H54 (cell line): ENCODE measurements at places on chromosomes 3 and 15.

- DNase-seq: no peak
These were observed 497 bp upstream of the CLASP2 start for GRCh38 chr3:33718595-33718907.

DNA sequence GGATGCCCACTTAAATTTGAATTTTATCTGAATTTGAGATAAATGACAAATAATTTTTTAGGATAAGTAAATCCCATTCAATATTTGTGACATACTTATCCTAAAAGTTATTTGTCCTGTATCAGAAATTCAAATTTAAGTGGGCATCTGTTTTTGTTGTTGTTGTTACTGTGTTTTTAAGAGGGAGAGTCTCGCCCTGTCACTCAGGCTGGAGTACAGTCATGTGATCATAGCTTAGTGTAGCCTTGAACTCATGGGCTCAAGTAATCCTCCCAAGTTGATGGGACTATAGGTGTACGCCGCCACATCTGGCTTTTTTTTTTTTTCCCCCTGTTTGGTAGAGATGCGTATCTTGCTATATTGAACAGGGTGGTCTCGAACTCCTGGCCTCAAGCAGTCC, 283.0 kb downstream of the PTPRG start:
- DNase-seq: no peak

DNA sequence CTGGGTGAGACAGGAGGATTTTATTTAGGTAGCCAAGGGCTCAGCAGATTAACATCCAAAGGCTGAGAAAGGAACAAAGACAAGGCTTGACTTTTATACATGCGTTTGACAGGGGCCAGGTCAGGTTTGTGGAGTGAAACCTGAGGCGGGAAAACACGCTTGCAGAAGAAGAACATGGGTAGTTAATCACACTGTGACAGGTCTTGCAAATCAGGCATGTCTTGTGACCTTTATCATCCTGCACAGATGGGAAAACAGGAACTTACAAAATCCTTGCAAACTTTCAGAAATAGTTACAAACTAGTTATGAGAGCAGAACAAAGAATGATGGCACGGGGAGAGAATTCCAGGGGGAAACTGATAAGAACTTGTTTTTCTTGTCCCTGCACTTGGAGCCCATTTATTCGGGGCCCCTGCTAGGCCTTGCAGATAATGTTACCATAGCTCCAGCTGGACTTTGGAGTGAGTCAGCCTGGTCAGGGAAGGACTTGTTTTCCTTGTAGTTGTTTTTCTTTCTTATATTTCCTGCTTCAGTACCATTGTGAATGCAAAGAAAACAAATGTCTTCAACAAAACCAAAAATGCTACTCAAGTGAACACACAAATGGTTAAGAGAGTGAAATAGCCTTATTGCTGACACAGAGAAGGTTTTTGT, 965.9 kb upstream of the ROBO1 start:
- no peak for DNase-seq

DNA sequence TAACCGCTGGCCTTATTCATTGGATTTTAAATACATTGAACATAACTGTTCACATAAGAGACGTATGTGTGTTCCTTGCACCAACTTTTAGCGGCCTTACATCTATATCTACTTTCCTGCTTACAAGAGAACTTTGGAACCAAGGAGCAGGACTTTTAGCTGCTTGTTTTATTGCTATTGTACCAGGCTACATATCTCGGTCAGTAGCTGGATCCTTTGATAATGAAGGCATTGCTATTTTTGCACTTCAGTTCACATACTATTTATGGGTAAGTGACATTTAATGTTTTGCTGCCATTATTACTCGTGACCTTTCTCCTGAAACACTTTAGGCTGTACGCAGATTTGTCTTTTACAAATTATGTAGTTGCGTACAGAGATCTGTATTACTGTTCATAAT, 47.1 kb downstream of the STT3B start:
- no peak for DNase-seq

DNA sequence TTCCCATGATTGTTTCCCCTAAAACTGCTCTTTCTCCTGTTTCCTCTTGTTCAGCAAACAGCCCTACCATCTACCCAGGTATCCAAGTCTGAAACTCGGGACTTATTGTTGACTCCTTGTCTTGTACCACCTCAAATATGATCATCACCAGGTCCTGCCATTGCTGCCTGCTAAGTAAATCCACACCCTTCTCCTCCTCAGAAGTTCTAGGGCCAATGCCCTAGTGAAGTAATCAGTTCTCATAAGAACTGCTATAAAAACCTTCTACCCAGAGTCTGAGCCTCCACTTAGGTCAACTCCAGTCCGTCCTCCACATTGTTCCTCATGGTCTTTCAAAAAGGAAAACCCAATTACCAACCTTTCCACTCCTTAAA, 77.0 kb upstream of the IL12A start:
- DNase-seq: no peak

GRCh38 chr15:97168704-97169475, 791.6 kb upstream of the ARRDC4 start:
- no peak for DNase-seq

DNA sequence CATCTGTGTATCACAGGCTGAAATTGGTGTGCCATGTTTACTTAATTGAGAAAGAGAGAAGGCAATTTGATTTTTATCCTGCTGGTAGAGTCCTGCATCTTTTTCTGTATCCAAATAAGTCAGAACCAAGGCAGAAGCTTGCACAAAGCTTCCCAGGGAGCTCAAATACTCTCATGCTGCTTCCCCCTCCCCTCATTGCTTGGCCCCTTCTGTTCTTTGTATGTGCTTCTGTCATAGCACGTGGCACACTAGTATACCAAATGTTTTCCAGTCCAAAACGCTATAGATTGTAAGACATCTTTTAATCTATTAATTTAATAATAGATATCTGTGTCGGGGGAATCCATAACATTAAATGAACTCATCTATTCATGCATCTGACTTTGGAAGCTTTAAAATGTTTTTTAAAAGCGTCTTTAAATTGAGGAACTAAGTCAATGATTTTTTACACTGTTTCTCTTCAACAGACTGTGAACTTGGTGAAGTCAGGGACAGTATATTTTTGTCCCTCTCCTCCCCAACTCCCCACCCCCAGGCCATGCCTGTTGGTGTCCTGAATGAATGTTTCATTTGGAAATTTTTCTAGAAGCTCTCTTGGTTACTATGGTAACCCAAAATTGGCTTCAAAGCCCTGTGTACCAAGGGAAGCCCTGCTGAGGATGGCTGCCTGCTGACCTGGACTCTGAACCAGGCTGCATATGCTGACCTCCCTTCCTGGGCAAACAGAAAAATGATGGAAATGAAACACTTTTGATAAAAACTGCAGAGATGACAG, 26.2 kb upstream of the SLC35G2 start:
- DNase-seq: no peak

DNA sequence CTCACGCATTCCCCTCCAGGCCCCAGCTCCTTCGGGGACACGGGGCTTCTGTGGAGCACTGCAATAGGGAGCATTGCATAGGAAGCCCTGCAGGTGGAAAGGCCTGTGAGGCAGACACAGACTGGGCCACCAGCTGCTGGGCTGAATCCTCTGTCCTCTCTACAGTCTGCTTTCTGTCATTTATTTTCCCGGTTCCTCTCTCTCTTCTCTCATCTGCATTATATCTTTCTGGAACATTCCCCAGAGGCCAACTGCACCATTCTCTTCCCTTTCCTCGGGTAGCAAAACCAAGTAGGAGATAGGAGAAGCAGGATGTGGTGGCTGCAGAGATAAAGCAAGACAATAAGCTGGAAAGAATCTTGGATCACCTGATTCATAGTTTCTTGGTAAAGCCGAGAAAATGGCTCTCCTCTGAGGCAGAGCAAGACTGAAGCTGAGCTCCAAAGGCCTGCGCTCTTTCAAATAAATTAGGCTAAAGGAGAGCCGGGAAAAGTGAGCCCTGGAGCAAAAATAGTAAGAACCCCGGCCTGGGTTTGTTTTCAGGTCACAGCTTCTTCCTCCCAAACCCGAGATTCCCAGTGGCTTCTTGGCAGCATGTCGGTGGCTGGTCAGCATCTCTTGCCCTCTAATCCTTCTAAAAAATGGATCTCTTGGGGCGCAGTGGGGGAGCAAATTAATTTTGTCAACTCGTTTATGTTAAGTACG, 5.3 kb downstream of the TM4SF4 start:
- no peak for DNase-seq

GRCh38 chr15:68658641-68659358, 80.0 kb downstream of the CORO2B start:
- no peak for DNase-seq

- no peak for DNase-seq
These were observed 160.5 kb downstream of the ANO10 start for GRCh38 chr3:43461345-43461744.

DNA sequence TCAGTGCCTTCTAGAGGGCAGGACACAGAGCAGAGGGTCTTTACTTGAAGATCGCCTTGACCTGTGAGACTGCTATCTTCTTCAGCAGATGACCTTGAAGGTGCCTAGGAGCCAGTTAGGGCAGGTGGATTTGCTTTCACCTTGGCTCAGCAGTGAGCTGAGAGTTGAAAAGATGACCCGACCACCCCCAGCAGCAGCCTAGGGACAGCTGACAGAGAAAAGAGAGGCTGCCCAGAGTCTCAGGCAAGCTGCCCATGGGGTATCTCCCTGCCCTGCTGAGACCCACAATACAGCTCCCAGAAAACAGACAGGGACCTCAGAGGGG, 453 bp upstream of the LTF start:
- no peak for DNase-seq

DNA sequence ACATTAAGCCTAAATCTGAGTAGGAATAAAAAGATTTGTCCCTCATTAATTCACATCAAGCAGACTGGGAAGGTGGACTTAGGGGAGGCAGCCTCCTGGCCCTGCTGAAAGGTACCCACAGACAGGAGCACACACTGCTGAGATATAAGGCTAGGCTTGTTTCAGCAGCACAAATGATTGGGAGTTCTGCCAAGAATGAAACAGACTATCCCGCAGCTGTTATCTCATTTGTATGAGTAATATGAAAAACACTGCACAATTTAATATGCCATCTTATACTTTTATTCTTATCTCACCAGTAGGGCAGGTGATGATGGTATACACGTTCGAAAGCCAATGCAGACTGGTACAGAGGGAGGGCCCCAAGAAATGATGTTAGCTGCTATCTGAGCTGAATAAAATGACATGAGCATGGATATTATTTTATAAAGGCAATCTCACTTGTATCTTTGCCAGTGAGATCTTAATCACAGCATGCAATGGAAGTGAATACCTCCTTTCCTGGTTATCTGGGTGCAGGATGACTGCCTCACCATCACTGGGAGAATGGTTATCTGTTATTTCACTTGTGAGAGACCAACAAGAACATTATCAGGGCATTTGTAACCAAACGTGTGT, 258.7 kb upstream of the PPP2R3A start:
- DNase-seq: no peak

- no peak for DNase-seq
These were observed 112.7 kb downstream of the KLF13 start for GRCh38 chr15:31439328-31439727.

- DNase-seq: no peak
These were observed 2.2 kb downstream of the ABCC5 start for GRCh38 chr3:184015381-184016019.

DNA sequence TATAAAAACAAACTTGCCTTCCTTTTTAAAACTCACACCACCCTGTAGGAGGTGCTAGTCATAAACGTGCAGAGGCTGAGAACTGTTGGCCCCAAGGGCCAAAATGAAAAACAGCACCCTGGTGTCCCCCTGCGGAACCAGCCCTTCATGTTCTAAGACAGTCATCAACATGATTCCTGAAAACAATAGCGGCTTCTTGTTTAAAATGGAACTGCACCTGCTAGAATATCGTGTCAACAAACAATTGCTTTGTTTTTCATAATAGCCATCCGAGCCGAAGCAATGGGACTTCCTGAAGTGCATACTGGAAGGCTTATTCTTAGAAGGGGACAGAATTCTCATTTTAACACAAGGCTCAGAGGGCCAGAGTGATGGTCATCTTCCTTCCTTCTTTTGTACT, 43.7 kb downstream of the MECOM start:
- no peak for DNase-seq

DNA sequence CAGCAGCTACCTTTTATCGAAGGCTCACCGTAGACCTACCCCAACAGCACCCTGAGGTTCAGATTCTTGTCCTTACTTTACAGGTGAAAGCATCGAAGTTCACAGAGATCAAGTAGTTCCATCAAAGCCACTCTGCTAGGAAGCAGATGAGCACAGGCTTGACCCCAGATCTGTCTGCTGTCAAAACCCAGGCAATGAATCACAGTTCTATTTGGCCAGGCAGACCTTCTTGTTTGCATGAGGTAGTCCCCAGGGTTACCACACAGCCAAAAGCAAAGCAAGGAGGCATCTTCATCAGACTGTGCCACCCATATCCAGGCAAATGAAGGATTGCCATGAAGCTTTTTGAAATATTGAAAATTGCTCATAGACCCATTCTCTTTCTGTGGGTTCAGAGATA, 33.0 kb downstream of the HES1 start:
- DNase-seq: no peak

DNA sequence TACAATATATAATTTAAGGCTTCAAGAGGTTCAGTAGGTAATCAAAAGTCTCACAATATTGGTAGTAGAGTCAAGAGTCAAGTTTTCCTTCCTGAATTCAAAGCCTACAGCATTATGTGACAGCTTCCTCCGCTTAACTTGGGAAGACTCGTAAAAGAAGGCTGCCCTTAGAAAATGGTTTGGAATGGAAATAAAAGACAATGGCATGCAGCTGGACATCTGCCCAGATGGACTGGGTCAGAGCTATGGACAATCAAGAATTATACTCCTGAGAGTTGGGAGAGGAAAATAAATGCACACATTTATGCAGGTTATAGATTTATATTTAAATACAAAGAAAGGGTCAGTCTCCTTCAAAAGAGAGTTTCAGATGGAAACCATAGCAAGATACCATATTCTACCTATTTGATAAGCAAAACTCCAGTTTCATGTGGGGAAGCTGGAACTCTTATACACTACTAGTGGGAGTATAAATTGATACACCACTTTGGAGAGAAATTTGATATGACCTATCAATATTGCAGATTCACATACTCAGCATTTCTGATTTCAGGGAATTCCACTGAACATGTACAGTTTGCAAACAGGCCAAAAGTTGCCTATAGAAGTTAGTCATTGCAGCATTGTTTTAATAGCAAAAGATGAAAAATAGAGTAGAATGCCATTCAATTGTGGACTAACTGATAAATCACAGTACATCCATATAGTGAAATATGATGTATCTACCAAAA, 6.1 kb downstream of the CRYBG3 start:
- DNase-seq: no peak

- no peak for DNase-seq
These were observed 35.6 kb upstream of the SPTSSB start for GRCh38 chr3:161406594-161407555.

DNA sequence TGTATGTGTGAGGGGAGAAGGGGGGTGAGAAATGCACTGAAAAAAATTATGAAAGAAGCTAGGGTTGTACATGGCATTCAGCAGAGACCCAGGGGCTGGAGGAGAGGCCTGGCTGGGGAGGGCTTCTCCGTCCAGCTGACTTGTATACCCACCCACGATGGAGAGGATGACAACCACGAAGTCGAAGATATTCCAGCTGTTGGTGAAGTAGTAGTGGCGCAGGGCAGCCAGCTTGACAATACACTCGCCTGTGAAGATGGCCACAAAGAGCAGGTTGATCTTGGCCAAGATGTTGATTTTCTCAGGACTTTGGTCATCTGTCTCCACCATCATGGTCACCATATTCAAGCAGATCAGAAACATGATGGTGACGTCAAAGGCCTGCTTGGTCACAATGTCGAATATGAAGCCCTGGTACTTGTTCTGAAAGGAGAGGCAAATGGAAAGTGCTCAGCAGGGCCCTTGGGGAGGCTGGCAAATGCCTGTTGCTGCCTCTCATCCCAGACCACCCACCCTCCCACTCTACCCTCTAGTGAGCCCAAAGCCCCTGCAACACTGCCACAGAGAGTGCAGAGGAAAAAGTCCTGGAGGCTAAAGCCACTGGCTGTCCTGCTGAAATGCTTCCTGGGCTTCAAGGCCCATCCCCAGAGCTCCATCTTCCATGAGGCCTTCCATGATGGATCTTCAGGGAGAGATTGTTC, 58.1 kb downstream of the EXOG start:
- no peak for DNase-seq
